ENCODE measurements at places on chromosomes 3 and 15. TPM values are rescaled to one million over a fixed set of nuclear protein-coding genes. Genes with fewer than 3 reads are reported as not detected.

VEPH1 gene
- 91.1 TPM for total RNA-seq

PRRT3 gene
- 1.0 TPM for total RNA-seq

MAP1A gene
- total RNA-seq, result 1.7 TPM

TRPM1 gene
- total RNA-seq, result 0.03 TPM

CLDN16 gene
- total RNA-seq, result not detected

BNIP2 gene
- total RNA-seq, result 72.0 TPM

PATL2 gene
- total RNA-seq, result 0.10 TPM

DNA sequence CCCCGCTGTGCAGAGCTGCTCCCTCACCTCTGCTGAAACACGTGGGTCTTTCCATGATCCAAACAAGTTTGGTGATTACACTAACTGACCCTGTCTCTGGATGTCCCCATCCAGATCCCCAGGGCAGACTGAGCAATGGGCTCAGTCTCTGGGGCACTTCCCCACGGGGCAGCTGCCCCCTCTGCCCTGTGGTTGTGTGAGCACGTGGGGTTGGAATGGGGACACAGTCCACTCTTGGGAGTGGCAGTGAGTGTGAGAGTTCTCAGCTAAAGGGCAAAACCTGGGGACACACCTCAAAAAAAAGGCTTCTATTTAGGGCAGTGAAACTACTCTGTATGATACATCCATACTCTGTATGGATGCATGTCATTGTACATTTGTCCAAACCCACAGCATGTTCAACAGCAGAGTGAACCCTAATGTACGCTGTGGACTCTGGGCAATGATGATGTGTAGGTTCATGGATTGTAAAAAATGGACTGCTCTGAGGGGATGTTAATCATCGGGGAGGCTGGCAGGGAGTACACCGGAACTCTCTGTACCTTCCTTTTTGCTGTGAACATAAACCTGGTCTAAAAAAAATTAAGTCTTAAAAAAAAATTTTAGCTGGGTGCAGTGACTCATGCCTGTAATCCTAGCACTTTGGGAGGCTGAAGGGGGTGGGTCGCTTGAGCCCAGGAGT is 49.9 kb upstream of the BLM start:
- peak; percentile 49 for DNase-seq

- DNase-seq, result no peak
Measured at GRCh38 chr3:49397470-49397869, 14.3 kb downstream of the RHOA start.

DNA sequence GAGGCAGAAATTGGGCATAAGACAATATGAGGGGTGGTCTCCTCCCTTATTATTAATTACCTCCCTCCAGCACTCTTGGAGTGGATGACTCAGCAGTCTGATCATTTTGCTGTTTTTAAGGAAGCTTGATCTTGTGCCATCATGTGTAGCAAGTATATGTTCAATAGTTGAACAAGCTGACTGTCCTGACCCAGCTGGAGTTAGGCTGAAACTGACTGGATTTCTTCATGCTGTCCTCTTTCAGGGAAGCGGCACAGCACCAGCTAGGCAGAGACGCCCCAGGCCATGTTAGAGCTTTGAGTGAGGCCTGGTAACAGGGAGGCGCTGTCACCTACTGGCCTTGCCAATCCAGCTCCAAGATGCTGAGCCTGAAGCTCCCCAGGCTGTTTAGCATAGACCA is 54.4 kb upstream of the KIF23 start:
- no peak for DNase-seq

- no peak for DNase-seq
Measured at GRCh38 chr3:89250742-89251141, 143.3 kb downstream of the EPHA3 start.

DNA sequence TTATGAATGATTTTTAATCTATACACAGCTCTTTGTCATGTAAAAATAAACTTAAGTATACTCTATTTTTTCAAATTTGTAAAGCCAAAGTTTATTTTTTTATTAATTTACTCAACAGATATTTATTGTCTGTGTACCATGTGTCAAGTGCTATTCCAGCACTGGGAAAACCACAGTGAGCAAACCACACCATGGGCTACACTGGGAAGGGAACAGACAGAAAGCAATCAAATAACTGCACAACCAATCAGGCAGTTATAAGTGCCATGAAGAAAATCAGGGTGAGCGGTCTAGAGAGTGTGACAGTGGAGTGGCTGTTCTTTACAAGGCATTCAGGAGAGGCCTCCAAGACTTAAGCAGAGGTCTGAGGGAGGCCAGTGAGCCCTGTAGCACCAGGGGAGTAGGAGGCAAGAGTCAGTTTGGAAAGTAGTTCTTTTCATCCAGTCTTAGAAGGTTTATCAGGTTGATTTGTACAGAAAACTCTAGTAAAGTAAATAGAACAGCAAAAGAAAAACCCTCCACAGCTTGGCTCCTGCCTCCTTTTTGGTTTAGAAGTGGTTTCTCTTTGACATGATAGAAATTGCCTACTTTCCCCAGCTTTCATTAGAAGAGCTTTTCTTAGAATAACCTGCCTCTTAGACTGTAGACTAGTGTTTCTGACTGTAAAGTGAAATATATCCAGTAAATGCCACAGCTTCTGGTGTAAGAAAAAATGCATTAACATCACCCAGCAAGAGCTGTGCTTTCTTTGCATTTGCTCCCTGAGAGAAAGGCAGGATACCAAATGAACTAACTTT is 13.7 kb downstream of the EIF2AK4 start:
- no peak for DNase-seq

- DNase-seq, result no peak
Measured at GRCh38 chr15:22902578-22902977, 64.1 kb downstream of the NIPA2 start.

GRCh38 chr3:87121856-87122255 is 105.3 kb upstream of the CHMP2B start:
- no peak for DNase-seq

DNA sequence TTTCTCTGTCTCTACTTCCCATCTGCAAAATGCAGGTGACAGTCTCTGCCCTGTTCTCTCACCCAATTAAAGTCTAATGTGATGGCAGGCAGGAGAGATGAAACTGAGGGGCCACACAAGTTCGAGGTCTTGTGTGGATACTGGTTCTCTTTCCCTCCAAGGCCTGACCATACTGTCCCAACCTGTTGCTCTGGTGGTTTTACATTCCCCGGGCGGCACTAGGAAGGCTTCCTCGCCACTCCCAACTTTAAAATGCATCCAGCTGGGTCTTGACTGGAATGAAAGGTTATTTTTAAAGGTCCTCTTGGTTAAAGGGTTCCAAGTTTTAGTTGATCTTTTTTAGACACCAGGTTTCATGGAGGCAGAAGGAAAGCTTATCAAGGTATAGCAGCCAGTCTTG is 37.2 kb downstream of the WHAMM start:
- no peak for DNase-seq

GRCh38 chr3:139281096-139281495 is 62.7 kb upstream of the MRPS22 start:
- DNase-seq, result no peak

GRCh38 chr15:85504749-85505676 is 124.6 kb downstream of the AKAP13 start:
- DNase-seq, result peak; percentile 35

- DNase-seq, result no peak
Measured at GRCh38 chr3:33019981-33020380, 68.5 kb downstream of the CCR4 start.

DNA sequence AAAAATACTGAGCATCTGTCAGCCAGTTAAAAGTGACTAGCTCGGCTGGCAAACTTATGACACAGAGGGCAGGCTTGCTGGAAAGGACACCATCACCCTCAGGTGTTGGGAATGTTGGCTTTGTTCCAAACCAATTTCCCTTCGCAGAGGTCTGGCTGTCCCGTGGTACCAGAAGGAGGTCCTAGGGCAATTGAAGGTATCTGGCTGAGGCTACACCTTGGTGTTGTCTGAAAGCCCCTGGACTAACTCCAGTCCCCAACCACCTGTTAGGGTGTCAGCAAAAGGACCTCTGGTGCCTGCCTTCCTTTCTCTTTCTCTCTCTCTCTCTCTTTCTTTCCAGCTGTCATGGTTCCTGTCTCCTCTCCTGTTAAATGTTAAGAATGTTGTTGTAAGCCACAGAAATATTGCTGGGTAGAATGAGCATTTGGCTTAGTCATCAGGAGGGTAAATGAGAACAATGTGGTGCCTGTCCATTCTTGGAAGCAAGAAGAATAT is 12.5 kb downstream of the PRR20G start:
- peak; percentile 95 for DNase-seq

DNA sequence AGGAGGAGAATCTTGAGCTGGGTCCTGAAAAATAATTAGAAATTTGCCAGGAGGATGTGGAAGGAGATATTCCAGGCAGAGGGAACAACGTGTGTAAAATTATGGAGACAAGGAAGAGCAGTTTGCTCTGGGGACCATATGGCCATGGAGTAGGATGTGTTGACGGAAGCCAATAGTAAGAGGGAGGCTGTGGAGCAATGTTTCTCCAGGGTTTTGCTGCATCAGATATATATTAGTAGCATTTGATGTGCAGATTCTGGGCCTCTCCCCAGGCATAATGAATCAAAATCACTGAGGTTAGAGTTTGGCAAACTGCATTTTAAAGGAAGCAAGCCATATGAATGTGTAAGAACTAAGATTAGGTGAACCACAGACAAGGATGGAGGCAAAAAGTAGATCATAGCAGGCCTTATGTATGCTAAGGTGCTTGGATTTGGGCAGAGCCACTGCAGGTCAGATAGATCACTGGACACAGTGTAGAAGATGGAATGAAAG is 192.9 kb upstream of the IL12A start:
- DNase-seq, result no peak

GRCh38 chr3:58324391-58325390 is 8.0 kb upstream of the PXK start:
- no peak for DNase-seq

- DNase-seq, result peak; percentile 100
Measured at GRCh38 chr3:139389552-139390368, at the start of gene COPB2. Gene COPB2 (minus strand): TSS chr3:139389647. CDS start chr3:139389550, 97 bp downstream.

- DNase-seq, result peak; percentile 15
Measured at GRCh38 chr3:47283591-47284364, 1.0 kb downstream of the KLHL18 start.

DNA sequence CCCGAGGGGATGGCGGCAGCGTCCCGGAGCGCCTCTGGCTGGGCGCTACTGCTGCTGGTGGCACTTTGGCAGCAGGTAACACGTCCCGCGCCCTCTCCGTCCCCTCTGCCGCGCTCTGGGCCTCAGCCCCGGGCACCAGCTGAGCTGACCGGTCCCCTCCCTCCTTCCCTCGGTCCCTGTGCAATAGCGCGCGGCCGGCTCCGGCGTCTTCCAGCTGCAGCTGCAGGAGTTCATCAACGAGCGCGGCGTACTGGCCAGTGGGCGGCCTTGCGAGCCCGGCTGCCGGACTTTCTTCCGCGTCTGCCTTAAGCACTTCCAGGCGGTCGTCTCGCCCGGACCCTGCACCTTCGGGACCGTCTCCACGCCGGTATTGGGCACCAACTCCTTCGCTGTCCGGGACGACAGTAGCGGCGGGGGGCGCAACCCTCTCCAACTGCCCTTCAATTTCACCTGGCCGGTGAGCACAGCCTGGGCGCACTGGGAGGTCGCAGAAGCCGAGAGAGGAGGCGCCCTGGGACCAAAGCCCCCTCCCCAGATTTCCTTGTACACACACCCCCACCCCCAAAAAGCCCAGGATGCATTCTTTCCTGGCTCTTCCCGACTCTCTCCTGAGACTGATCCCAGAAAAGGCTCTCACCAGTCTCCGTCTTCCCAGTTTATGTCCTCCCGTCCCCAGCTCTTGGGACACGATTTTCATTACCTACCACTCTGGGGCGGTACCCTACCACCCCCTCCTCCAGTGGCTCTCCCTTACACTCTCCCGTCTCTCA is 705 bp downstream of the DLL4 start:
- peak; percentile 34 for DNase-seq

- DNase-seq, result no peak
Measured at GRCh38 chr15:47961401-47962090, 159.2 kb upstream of the SLC24A5 start.

DNA sequence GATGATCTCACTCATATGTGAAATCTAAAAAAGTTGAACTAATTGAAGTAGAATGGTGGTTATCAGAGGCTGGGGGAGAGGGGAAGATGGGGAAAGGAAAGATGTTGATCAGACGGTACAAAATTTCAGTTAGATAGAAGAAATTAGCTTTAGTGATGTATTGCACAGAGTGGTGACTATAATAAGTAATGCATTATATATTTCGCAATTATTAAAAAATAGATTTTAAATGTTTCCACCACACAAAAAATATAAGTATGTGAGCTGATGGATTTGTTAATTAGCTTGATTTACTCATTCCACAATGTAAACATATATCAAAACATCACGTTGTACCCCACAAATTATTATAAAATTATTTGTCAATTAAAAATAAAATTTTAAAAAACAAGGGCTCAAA is 8.1 kb downstream of the SUMF1 start:
- no peak for DNase-seq

- no peak for DNase-seq
Measured at GRCh38 chr3:184598574-184598927, 37.0 kb downstream of the EPHB3 start.

GRCh38 chr3:52286777-52287110 is 884 bp upstream of the GLYCTK start:
- no peak for DNase-seq

- DNase-seq, result no peak
Measured at GRCh38 chr3:53702776-53703530, 143.3 kb downstream of the CHDH start.

GRCh38 chr3:5339967-5340535 is 152.5 kb downstream of the EDEM1 start:
- no peak for DNase-seq

All from HT1080 (cell line).